ENCODE measurements at places on chromosomes 13 and 19.

GRCh38 chr13:106555631-106556328, 12.2 kb downstream of the ARGLU1 start:
- DNase-seq: no peak

GRCh38 chr13:46675016-46675415, 121.9 kb downstream of the ESD start:
- DNase-seq: no peak

GRCh38 chr13:51643882-51644281, 59.6 kb downstream of the WDFY2 start:
- no peak for DNase-seq

DNA sequence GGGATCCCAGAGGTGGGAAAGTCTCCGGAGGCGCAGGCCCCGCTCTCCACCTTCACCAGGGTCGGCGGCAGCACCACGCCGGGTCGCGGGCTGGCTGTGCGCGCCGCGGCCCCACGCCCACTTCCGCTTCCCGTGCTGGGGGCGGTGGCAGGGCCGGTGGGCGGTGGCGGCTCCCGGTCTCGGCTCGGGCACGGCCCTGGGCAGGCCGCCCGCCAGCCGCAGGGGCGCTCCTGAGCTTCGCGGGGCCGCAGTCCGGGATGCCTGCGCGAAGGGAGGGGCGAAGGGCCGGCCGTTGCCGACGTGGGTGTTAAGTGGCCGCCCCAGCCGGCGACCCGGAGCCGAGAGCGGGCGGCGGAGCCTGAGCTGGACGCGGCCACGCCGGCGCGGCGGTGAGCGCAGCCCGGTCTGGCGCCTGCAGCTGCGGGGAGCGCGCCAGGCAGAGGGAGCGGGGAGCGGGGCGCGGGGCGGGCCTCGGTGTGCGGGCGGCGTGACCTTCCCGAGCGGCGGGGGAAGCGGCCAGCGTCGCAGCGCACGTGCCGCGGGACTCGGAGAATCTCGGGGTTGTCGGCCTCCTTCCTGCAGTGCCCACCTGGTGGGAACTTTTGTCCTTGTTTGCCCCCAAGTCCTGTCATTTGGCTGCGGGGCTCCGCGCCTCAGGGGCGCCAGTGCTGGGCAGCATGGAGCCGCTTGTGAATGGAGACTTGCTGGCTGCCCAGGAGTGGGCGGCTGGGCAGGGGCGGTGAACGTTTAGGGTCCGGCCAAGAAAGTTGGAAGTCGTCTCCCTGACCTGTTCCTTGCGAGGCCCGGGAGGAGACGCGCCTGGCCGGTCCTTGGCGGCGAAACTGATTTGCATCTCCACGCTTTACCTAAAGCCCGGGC, at the start of gene SLC25A15:
Gene SLC25A15, plus strand, starts transcription at position 337 of the 879 bp plus-strand sequence. CDS start 3,616 bp downstream, outside the sequence.
- DNase-seq: peak; percentile 67

GRCh38 chr13:110812121-110812868, 98.8 kb downstream of the ING1 start:
- no peak for DNase-seq

GRCh38 chr13:74248477-74248876, 114.3 kb upstream of the KLF12 start:
- no peak for DNase-seq

- no peak for DNase-seq
Observed at GRCh38 chr13:113643593-113643992, 14.4 kb downstream of the ATP4B start.

GRCh38 chr13:110546926-110547325, 14.6 kb downstream of the RAB20 start:
- DNase-seq: no peak

- no peak for DNase-seq
Observed at GRCh38 chr19:10421240-10422045, 1.1 kb downstream of the PDE4A start.

DNA sequence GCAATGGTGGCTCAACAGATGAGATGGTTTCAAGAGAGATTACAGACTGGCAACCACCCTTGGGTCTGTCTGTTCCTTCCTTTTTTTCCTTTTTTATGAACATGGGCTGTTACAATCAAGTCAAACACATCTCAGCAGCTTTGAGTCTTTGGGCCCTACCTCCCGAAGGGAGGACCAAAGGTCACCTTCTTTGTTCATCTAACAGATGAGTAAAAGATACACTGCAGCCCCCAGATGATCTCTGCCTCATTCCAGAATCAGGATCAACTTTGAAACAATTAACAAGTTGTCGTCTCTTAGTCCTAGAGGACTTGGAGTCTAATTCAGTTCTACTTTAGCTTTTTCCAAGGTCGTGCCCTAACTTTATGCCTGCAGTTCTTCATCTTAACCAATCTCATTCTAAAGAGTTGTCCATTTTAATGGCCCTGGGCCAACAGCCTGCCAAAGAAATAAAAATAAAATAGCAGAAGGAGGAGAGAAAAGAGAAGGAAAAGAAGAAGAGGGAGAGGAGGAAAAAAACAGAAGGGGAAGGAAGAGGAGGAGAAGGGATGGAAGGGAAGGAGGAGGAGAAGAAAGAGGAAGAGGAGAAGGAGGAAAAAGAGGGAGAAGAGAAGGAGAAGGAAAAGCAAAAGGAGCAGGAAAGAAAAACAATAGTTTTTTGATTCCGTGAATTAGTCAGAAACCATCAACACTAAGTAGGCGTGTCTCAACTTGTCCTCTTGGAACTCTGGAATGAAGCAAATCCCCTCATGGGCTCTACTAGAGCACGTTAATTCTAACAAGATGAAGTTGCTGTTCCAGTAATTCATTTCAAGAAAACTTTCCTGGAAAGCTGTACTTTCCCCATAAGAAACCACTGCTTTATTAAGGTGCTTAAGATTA, 281.2 kb downstream of the FOXO1 start:
- DNase-seq: no peak

- no peak for DNase-seq
Observed at GRCh38 chr19:57907394-57907793, 9.0 kb downstream of the ZNF417 start.

DNA sequence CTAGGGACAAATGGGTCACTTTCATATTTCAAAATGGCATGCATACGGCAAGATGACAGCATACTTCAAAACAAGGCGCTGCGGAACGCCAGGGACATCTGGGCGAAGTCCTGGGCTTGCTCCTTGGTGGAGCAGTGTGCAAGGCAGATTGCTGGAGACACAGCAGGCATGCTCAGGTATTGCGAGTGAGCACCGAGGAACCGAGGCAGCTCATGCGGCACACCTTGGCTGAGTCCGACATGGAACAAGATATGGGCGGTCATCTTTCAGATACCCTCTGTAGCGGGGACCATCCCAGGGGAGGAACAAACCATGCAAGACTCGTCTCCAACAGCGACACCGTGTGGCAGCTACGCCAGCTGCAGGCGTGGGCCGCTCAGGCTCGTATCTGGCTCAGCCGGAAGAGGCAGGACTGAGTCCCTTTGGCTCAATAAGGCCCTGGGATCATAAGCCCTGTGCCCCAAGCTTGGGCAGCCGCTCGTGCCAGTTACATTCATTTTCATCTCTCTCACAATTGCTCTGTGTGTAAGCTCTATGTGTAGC, 112.4 kb downstream of the NUFIP1 start:
- DNase-seq: no peak

DNA sequence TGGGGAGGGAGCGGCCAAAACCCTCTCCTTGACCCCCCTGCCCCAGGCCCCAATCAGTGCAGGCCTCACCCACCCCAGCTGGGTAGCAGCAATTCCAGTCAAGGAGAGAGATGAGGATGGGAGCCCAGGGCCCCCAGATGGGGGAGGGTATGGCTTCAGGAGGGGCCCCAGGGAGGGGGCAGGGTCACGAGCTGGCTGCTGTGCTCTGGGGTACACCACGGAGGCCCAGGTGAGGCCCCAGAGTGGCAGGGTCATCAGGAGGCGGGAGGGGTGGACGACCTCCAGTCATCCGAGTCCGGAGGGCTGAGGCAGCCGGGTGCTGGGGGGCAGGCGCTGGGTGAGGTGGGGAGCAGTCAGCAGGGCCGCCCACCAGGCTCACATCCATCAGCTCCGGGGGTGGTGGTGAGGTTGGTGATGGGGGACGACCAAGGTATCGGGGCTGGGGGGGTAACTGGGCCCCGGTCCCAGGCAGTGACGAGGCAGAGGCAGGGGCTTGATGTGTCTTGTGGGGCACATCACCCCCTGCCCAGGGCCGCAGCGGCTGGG, 8.4 kb downstream of the DYRK1B start:
- DNase-seq: no peak

DNA sequence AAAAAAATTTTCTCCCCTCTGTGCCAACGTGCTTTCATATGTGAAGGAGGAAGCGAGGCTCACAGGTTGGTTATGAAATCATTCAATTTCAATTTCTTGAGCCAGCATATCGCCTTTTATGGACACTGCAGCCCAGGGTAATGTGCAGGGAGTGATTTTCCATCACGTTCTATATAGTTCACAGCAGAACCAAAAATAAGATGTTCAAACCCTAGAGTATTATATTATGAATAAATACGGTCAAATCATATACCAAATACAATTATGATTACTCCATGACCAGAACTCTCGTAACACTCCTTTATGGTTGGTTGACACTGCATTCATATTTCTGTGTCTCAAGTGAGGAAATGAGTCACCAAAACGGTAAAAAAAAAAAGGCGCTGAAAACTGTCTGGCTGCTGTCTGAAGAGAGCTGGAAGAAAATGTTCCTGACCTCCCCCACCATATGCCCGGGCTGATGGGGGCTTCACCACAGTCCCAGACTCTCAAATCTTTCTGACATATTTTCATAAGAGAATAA, 75.8 kb upstream of the UBAC2 start:
- no peak for DNase-seq

GRCh38 chr19:17949956-17950309, 17.0 kb upstream of the KCNN1 start:
- DNase-seq: peak; percentile 49

DNA sequence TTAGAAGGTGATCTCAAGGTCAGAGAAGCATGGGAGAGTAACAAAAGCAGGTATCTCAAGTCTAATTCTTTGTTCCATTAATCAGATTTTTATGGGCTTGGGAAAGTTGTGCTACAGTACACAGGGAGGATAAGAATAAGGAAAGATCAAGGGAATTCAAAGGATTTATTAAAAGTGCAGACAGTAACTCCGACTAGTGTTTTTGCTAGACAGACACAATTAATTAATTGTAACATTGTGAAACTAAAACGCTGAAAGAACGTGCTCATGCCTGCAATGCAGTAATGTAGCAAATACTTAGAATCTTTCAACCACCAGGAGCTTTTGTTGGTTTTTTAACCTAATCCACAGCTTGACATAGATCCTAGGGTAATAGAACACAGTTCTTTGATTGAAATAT, 221.5 kb downstream of the DACH1 start:
- no peak for DNase-seq

- DNase-seq: peak; percentile 20
Observed at GRCh38 chr19:21202865-21203494, 61.1 kb downstream of the ZNF431 start.
